ENCODE measurements at places on chromosomes 4 and X.
A peak's percentile ranks its signal among the peaks of the same experiment; 100 is the strongest.

GRCh38 chr4:77043507-77044136, 32.2 kb downstream of the CCNI start:
- peak; percentile 24 for DNase-seq

GRCh38 chrX:97843200-97843811, 959.6 kb downstream of the RPA4 start:
- no peak for DNase-seq

- DNase-seq = no peak
These were observed 211.3 kb upstream of the RPS6KA3 start for GRCh38 chrX:20477836-20478524.

DNA sequence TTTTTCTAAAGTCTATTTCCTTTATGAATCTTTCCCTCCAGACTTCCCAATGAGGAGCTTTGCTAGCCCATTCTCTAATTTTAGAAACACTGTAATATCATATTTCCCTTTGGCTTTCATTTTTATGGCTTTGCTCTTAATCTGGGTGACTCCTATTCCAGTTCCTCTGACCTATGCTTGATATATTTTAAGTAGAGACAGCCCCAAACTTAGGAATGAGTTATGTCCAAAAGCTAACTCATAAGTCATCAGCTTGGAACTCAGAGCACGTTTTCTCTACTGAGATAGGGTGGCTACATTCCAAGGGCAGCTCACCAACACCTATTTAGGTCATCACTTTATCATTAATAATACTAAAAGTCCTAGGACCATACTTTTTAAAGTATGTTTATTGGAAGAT, 77.8 kb downstream of the OR13H1 start:
- no peak for DNase-seq

DNA sequence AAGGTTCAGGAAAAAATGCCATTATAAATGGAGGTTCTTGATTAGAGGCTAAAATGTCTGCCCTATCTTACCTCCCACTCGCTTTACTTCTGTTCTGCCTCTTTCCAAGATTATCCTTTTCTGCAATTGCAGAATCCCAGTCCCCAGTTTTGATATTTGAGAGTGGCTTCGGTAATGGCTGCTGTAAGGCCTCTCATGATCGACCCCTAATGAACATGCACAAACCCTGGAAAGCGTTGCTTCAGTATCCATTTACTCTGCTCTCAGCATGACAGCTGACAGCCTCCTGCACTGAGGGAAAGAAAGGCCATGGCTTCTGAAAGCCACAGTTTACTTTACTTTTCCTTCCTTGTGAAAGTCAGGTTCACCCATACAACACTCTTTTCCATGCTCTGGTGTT, 325.4 kb upstream of the GALNT7 start:
- DNase-seq = no peak

DNA sequence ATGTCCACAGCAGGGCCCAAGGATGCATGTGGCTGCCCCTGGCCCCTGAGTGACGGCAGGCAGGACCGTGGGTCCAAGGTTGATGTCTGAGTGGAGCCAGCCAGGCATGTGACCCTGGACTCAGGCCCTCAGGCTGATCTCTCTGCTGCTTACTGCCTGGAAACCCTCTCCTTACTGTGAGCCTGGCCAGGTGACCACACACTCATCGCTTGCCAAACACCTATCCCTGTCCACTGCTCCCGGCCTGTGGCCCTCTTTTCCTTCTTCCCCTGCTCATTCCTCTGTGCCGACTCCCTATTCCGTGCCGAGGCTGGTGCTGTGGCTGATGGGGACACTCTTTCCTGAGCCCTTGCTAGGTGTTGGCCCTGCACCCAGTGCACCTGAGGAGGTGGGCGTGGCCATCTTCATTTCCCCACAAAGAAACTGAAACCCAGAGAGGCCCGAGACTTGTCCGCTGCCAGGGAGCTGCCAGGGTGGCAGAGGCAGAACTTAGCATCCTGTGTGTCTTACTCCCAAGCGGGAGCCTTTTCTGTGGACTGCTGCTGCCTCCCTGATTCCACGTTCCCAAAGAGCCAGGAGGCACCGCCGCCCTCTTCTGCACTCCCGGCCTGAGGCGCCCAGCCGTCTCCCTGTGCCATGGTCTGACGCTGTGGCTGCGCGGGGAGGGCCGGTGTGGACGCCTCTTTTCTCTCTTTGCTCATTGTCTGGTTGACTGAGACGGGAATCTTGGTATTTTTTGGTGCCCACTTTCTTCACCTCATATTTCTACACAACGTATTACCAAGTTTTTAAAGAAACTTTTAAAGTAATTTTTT, 11.2 kb upstream of the RNF4 start:
- no peak for DNase-seq

GRCh38 chr4:6409381-6409780, 63.0 kb downstream of the PPP2R2C start:
- no peak for DNase-seq

- DNase-seq = no peak
These were observed 321.3 kb upstream of the CPXCR1 start for GRCh38 chrX:88425739-88426138.

GRCh38 chr4:55386073-55386472, 9.7 kb upstream of the TMEM165 start:
- DNase-seq = no peak

- no peak for DNase-seq
These were observed 52.5 kb downstream of the PF4 start for GRCh38 chr4:73929278-73929677.

- no peak for DNase-seq
These were observed 30.0 kb upstream of the HUWE1 start for GRCh38 chrX:53716328-53717088.

- no peak for DNase-seq
These were observed 43.9 kb upstream of the MTMR1 start for GRCh38 chrX:150649096-150649870.

GRCh38 chr4:152431291-152431690, 104.6 kb downstream of the FBXW7 start:
- DNase-seq = no peak

DNA sequence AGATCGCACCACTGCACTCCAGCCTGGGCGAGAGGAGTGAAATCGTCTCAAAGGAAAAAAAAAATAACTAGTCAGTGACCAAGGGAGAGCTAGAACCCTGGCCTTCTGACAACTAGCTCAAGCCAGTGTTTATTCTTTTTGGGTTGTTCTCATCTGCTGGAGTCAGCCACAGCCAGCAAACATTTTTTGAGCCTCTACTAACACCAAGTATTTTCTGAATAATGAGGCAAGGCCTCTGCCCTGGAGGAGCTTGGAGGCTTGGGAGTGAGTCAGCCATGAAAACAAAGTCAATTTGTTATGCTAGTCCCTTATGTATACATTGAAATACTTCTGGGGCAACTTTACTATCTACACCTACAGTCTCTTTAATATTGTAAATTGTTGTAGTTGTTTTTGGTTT, 46.5 kb downstream of the TMA16 start:
- no peak for DNase-seq

DNA sequence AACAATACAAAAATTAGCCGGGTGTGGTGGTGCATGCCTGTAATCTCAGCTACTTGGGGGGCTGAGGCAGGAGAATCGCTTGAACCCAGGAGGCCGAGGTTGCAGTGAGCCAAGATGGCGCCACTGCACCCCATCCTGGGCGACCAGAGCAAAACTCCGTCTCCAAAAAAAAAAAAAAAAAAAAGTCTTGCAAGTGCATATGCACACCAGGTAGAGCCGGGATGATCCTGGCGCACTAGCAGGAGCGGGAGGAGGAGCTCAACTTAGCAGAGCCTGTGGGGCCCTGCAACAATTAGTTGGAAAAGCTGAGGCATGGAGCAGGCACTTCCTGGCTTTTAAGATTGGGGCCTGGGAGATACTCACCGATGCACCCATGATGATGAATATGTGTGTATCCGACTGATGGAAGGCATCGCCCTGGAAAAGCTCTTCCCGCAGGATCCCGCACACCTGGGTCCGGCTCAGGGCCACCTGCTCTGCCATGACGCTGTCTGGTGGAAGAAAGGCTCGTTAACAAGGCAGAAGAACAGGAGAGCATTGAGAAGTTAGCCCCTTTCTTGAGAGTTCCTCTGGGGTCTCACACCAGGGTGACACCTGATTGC, 872 bp downstream of the G6PD start:
- DNase-seq = no peak

GRCh38 chrX:65821721-65822496, 154.5 kb downstream of the MSN start:
- DNase-seq = no peak

DNA sequence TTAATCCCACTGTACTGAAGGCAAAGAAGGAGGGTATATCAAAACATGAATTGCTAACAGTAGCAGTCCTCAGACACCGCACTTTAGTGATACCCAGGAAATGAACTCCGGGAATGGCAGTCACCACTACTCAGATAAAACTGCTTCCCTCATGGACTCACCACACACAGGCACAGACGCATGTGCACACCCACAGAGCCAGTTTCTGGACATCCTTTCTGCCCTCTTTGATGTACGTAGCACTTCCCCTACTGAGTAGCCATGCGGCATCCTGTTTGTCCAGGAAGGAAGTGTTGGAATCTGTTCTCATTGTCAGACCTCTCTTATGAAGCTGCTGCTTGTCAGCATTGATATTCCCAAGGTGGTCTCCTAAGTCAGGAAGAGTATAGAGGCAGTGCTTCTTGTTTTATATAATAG, 95.7 kb downstream of the DCLK2 start:
- no peak for DNase-seq

DNA sequence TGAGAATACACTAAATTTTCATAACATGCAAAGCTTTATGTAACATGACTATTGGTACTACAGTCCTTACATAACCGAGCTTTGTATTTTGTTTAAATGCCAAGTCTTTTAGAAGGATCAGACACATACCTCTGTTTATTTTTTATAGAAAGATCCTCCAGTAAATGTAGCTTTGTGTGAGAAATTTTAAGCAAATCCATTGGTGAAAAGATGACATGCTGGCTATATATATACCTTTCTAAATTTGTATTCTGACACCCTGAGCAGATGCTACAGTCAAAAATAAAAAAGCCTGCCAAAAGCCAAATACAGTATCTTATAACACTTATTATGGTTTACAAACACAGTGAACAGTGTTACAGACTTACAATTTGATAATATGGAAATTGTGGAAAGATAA, at the start of gene YIPF7:
YIPF7 (minus strand) TSS at position 201 of the 400 bp plus-strand sequence. CDS start 1,525 bp downstream, outside the sequence.
- DNase-seq = no peak

DNA sequence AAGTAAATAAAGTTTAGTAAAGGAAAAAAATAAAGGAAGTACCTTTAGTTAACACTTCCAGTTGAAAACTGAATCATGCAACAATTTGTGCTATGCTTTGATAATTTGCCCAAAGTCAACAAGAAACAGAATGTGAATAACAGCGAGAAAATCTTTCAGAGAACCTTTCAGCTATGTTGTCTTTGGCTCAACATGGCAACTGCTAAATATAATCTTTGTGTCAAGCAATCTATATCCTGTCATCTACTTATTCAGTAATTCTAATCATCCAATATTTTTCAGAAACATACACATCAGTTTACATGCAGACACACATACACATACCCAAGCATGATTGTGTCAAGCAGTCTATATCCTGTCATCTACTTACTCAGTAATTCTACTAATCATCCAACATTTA, 136.0 kb upstream of the PABPC4L start:
- DNase-seq = no peak

DNA sequence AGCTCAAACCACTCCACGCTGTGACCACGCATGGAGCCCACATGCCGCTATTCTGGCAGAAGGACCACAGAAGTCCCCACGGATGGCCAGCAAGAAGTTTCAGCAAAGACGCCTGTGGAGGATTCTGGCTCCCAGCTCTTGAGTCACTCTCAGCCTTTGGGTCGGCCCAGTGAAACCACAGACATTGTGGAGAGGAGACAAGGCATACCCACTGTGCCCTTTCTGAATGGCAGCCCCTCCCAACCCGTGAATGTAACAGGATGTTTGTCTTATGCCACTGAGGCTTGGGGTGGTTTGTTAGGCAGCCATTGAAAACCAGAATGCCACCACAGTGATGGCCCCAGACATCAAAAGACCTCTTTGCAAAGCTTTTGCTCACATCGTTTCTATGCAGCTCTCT, 42.7 kb downstream of the ABLIM2 start:
- no peak for DNase-seq

DNA sequence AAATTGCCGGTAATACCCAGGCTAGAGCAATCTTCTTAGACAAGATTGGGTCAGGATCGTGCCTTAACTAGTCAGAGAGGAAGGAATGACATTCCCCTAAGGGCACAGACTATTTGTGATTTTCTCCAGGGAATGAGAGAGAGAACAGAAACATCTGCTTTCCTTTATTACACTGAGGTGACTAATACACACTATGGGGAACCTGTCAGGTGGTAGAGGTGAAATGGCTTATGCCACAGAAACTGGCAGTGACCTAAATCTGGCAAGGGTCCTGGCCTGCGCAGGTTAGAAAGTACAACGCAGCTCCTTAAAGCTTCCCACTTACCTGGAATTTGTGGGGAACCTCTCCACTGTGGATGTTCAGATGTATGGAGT, 16.6 kb upstream of the HPGD start:
- DNase-seq = no peak

DNA sequence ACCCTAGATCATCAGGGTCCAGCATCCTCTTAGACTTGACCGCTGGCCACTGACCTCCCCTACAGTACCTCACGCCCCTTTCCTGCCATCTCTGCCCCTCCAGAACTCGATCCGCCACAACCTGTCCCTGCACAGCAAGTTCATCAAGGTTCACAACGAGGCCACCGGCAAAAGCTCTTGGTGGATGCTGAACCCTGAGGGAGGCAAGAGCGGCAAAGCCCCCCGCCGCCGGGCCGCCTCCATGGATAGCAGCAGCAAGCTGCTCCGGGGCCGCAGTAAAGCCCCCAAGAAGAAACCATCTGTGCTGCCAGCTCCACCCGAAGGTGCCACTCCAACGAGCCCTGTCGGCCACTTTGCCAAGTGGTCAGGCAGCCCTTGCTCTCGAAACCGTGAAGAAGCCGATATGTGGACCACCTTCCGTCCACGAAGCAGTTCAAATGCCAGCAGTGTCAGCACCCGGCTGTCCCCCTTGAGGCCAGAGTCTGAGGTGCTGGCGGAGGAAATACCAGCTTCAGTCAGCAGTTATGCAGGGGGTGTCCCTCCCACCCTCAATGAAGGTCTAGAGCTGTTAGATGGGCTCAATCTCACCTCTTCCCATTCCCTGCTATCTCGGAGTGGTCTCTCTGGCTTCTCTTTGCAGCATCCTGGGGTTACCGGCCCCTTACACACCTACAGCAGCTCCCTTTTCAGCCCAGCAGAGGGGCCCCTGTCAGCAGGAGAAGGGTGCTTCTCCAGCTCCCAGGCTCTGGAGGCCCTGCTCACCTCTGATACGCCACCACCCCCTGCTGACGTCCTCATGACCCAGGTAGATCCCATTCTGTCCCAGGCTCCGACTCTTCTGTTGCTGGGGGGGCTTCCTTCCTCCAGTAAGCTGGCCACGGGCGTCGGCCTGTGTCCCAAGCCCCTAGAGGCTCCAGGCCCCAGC, 5.2 kb downstream of the FOXO4 start:
- DNase-seq = no peak

GRCh38 chrX:31128855-31129254, 57.0 kb upstream of the FTHL17 start:
- DNase-seq = no peak

DNA sequence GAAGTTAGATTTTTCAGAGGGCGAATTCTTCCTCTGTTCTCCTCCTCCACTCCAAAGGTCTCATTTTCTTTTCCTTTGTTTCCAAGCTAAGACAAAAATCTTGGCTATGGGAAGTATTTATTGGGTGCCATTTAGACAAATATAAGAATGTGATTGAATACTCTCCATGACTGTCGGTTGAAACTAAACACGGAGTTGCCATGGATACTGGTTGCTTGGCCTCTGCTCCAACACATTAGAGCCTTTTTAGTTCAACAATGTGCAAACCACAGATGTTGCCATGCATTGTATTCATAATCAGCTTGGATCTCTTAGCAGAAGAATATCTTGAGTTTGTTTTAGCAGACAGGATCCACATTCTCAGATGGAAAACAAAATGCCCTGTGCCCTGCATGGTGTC, 366.5 kb upstream of the LCORL start:
- DNase-seq = no peak
